ENCODE measurements at places on chromosomes 2 and 18.

DNA sequence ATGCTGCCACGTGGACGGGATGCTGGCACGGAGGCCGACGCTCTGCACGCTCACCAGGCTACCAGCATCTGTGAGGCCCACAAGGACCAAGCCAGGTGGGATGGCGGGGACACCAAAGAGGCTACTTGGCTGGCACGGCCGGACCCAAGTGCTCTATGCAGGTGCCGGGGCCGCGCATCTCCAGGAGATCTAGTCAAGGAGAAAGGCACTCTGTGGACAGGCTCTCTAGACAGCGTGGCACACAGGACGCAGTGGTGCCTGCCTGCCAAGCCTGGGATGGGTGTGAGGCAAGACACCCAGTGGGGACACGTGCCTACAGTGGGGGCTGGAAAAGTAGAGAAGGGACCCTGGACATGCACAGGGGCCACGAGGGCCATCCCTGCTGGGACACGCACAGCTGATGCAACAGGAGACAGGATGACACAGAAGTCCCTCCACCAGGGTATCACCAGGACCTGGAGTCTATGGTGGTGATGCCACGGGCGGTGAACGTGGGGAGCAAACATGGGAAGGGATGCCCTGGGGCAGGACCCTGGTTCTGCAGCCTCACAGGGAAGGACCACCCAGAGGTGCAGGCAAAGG is 28.5 kb downstream of the ZNF516 start:
- no peak for DNase-seq

GRCh38 chr2:11819235-11819729 is 72.8 kb downstream of the LPIN1 start:
- no peak for DNase-seq

DNA sequence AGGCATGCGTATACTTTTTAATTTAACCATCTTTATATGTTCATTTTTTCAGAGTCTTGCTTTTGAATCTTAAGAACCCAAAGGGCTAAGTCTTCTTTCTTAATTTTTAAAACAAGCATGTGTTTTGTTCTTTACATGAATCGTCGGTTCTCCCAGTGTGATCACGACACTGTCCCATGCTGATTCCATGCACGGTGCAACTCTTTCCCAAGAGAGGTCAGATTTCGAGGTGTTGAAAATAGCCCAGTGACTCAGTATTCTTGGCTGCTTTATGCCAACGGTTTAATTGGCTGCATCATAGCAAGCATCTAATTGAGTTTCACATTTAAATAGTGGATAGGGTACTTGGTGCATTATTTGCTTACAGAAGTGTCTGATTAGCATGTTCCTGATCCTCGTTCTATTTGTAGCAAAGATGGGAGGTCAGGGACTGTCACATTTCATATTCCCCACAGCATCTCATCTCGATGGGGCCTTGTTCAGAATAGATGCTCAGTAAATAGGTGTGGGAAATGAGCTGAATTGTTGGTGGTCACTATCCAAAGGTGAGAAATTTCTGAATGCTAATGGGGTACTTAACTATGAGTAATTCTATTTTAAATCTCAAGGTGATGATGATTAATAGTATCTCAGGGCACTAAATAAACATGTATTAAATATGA is 2.8 kb downstream of the NPAS2 start:
- DNase-seq: no peak

DNA sequence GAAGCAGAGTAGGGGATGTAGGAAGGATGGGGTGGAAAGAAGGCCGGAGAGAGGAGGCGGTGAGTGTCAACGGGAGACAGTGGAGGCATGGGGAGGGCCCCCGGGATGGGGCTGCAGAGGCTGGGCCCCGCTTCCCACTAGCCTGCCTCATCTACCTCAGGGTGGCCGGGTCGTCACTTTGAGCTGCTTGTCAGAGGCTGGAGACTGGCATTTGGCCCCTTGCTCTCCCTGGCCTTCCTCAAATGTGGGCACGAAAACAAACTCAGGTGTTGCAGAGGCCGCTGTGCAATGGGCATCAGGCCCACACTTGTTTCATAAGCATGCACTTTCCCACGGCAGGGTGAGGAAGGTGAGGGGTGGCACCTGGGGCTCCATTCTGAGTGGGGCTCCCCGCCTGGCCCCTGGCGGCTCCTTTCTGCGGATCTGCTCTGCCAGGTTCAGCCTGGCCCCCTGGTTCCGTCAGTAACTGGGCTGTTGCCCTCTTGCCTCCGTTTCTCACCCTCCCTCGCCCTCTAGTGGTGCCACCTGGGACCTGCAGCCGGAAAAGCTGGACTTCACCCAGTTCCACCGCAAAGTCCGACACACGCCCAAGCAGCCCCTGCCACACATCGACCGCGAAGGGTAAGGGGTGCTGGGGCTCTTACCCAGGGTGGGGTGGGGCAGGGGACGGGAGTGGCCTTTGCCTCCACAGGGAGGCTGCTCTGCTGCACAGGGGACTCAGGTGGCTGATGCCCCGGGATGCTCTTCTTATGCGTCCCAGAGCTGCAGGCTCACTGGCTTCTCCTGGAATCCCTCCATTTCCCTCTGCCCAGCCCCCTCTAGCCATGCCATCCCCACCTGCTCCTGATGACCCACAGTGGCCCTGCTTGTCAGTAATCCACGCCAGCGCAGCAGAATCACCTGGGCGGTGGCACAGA is 125.4 kb downstream of the CTIF start:
- DNase-seq: peak; percentile 54

DNA sequence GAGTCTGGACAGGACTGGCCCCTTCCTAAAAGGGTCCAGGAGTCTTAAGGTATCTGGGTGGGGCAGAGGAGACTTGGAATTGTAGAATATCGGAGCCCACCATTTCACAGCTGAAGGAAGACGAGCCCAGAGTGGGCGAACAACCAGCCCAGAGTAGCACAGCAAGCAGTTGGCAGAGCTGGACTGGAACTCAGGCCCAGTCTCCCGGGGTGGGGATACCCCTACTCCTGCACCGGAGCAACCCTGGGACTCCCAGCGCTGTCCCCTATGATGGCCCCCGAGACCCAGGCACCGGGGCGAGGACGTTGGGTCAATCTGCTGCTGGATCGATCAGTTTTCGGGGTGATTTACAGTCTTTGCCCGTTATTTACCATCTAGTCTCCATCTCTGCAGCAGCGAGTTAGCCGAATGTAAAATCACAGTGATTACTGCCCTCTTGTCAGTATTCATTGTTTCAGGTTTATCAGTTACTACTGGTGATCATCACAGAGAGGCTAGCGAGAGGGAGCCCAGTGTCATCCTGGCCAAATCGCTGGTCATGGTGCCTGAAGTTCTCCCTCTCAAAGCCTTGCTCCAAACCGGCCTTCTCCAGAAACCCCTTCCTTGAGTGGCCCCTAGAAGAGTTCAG is 75.3 kb downstream of the SMAD7 start:
- no peak for DNase-seq

All from right kidney (tissue), 9 donors.